ENCODE measurements at places on chromosomes 1 and 21.

DNA sequence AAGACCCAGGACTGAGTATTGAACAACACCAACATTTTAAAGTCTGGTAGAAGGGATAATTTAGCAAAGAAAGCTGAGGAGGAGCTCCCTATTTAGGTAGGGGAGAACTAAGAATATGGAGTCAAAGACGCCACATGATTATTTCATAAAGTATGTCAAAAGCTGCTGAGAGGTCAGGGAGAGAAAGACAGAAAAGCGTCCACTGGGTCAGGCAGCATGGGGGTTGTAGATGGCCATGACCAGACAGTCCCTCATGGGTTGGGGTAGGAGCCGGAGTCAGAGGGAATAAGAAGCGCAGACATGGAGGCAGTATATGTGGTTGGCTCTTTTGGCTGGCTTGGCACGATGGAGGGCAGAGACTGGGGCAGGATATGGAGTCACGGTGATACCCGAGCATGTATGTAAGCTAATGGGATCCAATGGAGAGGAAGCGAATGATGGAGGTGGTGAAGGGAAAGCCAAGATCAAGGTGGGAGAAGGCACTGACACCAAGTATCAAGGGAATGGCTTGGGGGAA is 4.8 kb downstream of the C1orf115 start:
- DNase-seq, result no peak

GRCh38 chr1:228381356-228381755 is 25.3 kb downstream of the TRIM11 start:
- DNase-seq, result no peak

- no peak for DNase-seq
Observed at GRCh38 chr1:228037401-228038386, 30.9 kb downstream of the WNT3A start.

DNA sequence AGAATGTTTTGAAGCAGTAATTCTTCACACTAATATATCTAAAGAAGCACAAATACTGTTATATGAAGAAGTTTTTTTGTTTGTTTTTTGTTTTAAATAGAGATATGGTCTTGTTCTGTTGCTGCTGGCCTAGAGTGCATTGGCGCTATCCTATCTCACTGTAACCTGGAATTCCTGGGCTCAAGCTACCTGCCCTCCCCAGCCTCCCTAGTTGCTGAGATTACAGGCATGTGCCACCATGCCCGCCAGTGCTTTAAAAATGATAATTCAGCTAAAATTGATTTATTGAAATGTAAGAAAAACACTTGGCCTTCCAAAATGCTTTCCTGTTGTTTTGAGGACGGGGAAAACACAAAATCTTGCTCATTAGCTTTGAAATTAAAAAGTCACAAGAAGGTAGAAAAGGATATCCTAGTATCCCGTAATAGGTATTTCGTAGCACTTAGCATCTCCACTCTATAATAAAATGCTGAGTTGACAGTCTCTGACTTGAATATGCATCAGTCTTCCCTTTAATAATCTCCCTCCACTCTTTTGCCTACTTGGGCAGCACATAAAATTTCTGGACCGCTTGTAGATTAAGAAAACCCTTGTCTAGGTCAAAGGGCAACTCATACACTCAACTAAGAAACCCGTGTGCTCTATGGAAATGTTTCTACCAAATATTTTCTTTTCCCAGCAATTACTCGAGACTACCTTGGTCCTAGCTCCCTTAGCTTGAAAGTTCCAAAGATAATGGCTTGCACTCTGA is 1.3 kb downstream of the SCYL3 start:
- no peak for DNase-seq

DNA sequence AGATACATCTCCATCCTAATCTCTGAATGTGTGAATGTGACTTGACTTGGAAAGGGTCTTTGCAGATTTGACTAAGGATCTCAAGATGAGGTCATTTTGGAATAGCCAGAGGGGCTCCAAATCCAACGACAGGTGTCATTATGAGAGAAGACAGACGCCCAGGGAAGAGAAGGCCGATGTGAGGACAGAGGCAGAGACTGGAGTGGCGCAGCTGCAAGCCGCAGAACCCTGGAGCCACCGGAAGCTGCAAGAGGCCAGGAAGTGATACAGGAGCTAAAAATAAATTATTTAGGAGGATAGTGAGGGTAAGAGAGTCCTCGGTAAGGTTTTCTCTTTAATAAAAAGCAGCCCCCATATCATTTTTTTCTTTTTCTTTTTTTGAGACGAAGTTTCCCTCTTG is 9.7 kb upstream of the AADACL4 start:
- no peak for DNase-seq

DNA sequence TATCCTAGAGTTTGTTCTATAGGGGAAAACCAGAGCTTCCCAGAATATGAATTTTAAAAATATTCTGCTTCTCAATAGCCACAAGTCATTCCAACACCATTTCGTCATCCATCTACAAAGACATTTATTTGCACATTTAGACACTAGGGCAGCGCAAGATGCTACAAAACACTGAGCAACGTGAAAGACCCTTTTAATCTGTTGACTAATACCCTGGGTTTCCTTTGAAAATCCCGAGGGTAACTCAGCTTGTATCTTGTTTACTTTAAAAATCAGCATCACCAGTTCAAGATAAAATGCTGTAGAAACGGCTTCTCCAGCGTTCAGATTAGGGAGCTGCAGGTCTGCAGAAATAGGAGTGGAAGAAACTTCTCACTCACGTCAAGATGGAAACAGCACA is 13.5 kb downstream of the PDPN start:
- DNase-seq, result no peak
